CD4-positive, alpha-beta T cell treated with Interleukin-4 for 4 hours (primary cell): ENCODE measurements at places on chromosomes 2 and 18.

GRCh38 chr2:25073914-25074313 lies 32.0 kb downstream of the EFR3B start:
- DNase-seq = no peak

DNA sequence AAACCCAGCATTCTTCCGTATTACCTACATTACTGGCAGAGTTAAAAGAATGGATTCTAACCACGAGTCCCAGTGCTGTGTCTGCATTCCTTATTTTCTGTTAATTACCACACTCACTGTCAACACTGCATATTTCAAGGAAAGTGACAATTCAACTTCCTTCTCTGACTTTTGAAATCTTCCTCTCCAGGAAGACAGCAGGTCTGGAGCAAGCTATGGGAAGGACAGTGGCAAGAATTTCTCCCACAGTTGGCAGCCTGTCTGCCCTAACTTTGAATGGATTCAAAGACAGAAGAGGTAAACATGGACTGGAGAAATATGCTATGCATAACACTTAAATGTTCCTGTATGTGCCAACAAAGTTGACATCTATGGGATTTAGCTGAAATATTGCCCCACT lies 700.5 kb upstream of the CHAC2 start:
- DNase-seq = no peak

- no peak for DNase-seq
Observed at GRCh38 chr2:46983065-46983801, 67.6 kb upstream of the MCFD2 start.

GRCh38 chr2:50018921-50019320 lies 864.6 kb upstream of the FSHR start:
- no peak for DNase-seq

- DNase-seq = no peak
Observed at GRCh38 chr2:190468814-190469569, 60.8 kb downstream of the MFSD6 start.

- DNase-seq = peak; percentile 56
Observed at GRCh38 chr2:213246497-213247281, 37.6 kb upstream of the SPAG16 start.

DNA sequence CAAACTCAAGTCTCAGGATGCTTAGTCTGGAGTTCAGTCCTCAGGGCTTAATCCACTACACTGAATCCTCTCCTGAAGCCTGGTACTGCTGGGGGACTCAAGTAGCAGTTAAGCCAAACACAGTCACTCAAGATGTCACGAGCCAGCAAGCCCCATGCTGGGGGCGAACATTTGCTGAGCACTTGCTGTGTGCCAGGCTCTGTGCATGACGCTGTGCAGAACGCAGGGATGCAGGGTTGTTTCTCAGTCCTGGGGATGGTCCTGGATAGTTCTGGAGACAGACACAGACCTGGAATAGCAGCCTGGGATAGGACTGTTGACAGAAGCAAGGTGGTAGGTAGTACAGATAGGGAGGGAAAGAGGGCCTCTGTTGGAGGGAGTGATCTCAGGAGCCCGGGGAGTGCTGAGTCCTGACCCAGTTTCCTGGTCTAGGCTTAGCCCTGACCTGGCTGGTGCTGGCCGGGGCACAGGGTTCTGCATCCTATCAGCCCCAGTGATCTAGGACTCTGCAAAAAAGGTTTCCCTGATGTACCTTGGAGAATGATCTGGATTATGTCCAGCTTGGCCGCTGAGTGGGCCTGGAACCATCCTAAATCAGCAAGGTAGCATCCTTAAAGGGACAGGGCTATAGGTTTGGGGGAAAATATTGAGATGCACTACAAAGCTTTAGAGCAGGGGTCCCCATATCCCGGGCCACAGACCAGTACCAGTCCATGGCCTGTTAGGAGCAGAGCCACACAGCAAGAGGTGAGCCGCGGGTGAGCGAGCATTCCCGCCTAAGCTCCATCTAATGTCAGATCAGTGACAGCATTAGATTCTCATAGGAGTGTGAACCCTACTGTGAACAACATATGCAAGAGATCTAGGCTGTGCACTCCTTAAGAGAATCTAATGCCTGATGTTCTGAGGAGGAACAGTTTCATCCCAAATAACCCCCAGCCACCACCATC lies 54.7 kb upstream of the OTOF start:
- DNase-seq = no peak

GRCh38 chr18:13241083-13241892 lies 22.7 kb downstream of the LDLRAD4 start:
- no peak for DNase-seq

- no peak for DNase-seq
Observed at GRCh38 chr2:20930928-20931327, 108.0 kb upstream of the LDAH start.

DNA sequence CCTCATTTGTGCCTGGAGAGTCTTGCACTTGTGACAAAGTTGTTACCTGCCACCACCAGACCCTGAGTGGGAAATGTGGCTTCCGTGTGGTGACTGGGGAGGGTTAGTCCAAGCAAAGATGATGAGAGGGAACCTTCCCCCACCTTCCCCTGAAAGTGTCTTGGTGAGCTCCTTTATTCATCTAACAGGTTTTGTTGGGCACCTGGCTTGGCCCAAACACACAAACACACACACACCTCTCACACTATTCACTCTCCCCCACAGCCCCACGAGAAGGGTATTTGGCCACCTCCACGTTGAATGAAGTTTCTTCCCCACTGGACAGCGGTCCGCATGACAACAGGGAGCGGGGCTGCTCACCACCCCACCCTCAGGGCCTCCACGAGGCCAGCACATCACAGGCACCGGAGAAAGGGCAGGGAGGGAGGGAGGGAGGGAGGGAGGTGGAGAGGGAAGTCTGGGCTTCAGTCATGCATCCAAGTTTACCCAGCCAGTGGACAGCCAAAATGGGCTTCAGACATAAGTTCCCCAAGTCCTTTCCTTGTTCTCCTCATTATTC lies 1.4 kb downstream of the CIB4 start:
- DNase-seq = no peak

DNA sequence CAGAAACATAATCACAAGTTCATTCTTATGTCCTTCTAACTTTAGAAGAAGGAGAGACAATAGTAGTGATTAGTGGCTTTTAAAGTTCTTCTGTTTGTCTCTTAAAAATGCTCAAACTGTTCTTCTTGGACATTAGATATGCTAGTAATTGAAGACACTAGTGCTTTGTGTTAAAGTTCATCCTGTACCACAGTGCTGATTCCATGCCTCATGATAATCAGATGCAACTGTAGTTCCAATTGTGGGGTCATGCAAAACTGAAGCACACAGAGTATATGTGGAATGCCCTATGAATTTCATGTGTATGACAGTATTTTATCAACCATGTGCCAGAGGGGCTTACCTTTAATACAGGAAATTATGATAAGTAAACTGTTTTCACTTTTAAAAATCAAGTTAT lies 11.4 kb upstream of the KCNJ13 start:
- no peak for DNase-seq

- no peak for DNase-seq
Observed at GRCh38 chr2:195331966-195332365, 325.1 kb upstream of the SLC39A10 start.

GRCh38 chr2:113675875-113676274 lies 48.8 kb downstream of the RABL2A start:
- no peak for DNase-seq

DNA sequence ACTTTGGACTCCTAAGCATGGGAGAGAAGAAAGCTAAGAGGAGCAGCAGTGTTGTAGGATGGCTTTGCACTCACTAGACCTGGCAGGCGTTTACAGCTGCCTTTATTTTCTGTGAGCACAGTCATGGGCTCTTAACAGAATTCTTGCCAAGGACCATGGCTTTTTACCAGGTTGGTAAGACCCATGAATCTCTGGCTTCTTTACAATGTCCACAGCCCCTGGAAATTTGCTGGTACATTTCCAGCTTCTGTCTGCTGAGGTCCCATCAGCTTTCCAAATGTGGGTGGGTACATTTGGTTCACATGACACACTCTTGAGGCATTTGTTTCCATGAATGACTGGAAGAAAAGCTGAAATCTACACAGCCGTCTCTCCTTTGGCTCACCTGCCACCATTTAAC lies 162.7 kb downstream of the PPP1R1C start:
- no peak for DNase-seq

DNA sequence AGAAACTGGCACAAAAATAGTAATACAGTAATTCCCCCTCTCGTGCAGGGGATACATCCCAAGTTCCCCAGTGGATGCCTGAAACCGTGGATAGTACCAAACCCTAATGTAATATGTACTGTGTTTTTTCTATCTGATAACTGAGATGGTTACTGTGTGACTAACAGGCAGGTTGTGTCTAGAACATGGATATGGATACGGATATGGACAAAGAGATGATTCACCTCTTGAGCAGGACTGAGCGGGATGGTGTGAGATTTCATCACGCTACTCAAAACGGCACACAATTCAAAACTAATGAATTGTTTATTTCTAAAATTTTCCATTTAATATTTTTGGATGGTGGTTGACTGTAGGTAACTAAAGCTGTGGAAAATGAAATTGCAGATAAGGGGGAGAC lies 3.4 kb downstream of the MBD1 start:
- DNase-seq = no peak

DNA sequence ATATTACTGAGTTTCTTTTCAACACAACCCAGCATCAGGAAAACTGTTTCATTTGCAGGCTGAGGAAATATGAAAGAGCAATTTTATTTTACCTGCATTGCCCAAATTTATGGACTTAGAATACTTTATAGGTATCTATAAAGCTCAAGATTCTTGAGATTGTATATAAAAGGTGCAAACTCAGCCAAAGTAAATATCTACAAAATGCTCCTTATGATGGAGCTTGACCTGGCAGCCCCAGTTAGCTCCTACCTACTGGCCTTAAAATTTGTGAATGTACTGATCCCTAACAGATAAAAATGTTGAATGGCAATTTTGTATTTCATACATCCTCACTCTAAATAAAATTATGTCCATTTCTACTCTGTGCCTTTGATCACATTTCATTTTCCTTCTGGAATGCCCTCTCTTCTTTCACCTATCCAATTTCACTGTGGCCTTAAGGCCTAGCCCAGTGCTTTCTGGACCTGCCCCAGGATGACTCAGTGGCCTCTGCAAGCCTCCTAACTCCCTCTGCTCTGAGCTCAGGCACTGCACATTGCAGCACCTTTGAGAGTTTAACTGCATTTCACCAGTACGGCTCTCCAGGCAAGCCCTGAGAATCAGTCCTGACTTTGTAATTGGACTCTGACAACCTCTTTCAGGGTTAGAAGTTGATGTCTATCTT lies 125.9 kb downstream of the ANTXR1 start:
- DNase-seq = no peak

GRCh38 chr2:241574911-241575623 lies 16.5 kb downstream of the BOK start:
- DNase-seq = no peak

GRCh38 chr2:128475427-128476211 lies 157.0 kb upstream of the HS6ST1 start:
- no peak for DNase-seq

DNA sequence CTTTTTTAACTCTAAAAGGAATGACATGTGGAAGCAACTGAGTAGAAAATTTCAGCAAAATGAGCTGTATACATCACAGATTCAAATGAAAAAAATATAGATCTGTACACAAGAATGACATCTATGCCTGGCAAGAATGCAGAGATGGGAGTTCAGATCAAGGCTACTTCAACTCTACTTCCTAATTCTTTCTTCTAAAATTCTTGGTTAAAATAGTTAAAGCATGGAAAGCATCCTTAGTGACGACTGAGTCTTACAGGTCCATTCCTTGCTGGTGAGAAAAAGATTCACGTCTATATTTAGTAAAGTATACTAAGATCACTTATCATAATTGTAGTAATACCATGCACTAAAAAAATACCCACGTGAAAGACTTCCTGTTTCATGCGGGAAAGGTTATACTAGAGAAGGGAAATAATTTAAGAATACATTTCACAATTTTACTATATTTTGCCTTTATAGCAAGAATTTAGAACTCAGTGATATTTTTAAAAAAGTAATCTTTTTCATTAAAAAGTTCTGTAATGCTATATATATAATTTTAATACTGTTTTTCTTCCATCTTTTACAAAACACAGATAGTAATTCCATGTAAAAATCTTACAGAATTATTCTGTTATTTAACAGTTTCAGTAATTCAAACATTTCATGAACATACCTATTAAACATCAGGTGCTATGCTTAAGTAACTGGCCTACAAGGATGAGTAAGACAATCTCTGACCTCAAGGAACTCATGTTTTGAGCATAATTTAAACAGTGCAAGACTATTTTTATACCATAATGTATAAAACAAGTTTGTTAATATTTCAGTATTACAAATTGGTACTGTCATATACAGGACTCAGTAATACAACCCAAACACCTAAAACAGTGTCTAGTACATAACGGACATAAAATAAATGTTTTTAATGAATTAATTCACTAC lies 159.6 kb downstream of the BAZ2B start:
- DNase-seq = no peak

- no peak for DNase-seq
Observed at GRCh38 chr2:203669820-203670219, 36.6 kb upstream of the CD28 start.

DNA sequence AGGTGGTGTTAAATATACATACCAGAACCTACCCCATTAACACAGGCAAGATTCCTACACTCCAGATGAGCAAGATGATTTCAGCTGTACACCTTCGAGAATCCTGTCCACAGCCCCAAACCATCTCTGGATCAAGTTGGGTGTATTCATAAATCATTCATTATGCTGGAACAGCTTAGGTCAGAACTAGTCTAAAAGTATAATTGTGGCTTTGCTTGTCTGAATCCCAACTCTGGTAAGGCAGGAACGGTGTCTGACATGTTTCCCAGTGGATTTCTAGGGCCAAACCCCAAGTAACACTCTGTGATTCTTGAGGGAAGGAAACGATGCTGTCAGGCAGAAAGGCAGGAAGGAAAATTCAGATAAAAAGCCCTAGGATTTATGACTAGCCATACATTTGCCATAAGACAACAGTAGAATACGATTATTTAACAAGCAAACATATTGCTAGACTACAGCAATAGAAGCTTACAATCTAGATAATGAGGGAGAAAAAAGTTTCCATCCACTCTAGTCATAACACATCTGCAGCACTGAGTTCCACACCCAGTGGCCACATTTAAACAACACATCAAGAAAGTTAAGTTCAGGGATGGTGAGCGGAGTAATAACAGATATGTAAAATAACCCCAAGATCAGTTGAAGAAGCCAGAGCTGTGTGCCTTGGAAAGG lies 444.8 kb downstream of the RND3 start:
- no peak for DNase-seq

DNA sequence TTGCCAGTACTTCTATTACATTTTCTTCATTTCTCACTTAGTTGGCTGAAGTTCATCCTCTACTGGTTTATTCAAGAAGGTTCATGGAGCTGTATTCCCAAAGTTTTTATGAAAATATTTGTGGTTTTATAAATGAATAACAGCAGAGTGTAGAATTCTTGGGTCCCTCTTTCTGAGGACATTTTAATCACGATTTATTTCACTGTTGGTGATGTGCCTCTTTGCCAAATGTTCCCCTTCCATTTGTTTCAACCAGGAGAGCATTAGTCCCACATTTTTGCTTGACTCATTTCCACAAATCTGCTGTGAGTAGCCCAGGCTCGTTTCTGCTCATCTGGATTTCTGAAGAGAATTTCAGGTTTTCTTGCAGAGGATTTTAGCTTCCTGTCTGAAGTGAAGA lies 20.8 kb downstream of the COPS7B start:
- DNase-seq = no peak
